ENCODE measurements at places on chromosomes 16 and 17. TPM values are rescaled to one million over a fixed set of nuclear protein-coding genes. Genes with fewer than 3 reads are reported as not detected.

QPRT gene
- total RNA-seq = 6.0 TPM

DNA sequence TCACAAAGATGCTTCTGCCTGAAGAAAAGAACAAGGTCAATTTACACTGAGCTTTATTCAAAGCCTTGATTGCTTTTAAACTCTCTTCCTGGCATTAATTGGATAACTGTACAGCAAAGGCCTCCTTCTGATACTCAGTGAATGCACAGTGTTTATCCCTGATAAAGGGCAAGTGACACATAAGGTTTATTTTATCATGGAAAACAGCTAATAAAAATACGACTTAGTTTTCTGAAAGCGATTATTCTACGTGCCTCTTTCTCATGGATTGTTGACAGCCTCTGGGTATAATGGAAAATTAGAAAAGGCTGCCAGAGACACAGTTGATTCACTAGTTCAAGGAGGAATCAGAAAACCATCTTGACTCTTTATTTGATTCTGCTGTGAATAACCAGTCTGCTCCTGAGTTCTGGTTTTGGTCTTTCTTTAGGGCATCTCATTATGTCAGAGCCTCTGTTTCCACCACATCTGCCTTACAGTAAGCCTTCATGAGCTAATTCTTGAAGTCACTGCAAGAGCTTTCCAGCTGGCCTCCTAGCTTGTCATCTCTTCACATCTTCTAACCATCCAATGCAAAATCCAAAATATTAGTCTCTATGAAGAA is 212.9 kb downstream of the CNTNAP4 start:
- DNase-seq = no peak

DNA sequence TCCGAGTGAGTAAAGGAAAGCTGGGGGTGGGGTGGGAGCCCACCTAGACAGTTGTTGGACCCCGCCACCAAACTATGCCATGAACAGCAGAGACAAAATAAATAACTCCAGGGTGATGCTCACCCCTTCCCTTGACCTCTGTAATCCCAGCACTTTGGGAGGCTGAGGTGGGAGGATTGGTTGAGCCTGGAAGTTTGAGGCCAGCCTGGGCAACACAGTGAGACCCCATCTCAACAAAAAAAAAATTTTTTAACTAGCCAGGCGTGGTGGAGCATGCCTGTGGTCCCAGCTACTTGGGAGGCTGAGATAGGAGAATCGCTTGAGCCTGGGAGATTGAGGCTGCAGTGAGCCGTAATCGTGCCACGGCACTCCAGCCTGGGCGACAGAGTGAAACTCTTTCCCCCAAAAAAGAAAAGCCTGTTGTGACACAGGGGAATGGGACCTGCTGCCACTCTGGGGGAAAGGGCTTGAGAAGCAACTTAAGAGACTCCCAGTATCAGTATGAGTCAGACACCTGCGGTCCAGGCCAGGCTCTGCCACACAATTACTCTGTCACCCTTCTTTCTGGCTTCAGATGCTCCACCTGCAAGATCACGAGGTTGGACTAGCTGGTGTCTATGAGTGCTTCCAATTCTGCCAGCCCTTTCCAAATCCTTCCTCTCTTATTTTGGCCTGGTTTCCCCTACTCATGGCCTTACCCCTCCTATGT is 5.0 kb downstream of the SGCA start:
- no peak for DNase-seq

DNA sequence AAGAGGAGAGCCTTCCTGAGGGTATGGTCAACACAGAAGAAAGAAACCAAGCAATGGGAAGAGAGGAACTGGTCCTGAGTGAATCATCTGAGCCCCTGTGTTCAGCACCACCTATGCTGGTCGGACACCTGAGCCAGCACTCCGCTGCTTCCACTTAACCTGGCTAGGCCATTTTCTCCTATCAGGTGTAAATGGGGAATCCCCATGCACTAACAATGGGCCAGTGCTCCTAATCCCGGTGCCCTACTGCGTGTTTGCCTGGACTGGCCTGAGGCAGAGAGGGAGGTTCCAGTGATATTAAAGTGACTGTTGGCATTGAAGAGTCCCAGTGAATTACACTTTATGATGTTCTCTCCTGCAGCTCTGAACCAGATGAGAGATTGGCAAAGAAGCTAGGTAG is 34.4 kb upstream of the XYLT2 start:
- no peak for DNase-seq

GRAPL gene
- total RNA-seq = 58.6 TPM

GRCh38 chr16:51129105-51129504 is 22.0 kb downstream of the SALL1 start:
- DNase-seq = no peak

- no peak for DNase-seq
Measured at GRCh38 chr16:73565263-73565662, 517.3 kb upstream of the ZFHX3 start.

GRCh38 chr16:79175286-79176057 is 425.1 kb downstream of the MAF start:
- no peak for DNase-seq

Data from glomerular endothelial cell (primary cell).